Activated CD4-positive, alpha-beta T cell treated with anti-CD3 and anti-CD28 coated beads, Interleukin-2, amount 10 ng/mL, durations not matched to agents 7 days and 5 days (primary cell): ENCODE measurements at places on chromosomes 16 and 17.

- no peak for DNase-seq
Observed at GRCh38 chr17:5943232-5943631, 126.9 kb upstream of the WSCD1 start.

DNA sequence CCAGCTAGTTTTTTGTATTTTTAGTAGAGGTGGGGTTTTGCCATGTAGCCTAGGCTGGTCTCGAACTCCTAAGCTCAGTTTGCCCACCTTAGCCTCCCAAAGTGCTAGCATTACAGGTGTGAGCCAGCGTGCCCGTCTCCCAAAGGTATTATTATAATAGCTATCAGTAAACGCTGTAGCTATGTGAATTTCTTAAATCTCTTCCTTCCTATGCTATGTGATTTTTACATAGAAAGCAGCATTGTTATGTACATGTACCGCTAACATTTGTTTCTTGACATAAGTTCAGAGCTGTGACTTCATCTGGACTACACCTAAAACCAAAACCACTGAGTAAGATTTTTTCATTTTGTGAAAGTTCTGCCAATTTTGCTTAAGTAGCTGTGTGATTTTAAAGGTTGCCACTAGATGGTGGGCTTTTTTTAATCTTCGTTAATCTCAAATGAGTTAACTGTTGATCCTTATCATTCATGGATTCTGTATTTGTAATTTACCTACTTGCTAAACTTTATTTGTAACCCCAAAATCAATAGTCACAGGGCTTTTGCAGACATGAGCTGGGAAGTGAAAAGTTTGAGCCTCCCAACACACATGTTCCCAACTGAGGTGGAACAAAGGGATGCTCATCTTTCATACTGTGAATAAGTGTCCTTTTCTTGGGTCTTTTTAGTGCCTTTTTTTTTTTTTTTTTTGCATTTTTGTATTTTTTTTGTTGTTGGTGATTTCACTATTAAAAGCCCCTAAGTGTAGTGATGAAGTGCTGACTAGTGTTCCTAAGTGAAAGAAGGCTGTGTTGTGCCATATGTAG, 21.9 kb downstream of the PRKAR1A start:
- no peak for DNase-seq

DNA sequence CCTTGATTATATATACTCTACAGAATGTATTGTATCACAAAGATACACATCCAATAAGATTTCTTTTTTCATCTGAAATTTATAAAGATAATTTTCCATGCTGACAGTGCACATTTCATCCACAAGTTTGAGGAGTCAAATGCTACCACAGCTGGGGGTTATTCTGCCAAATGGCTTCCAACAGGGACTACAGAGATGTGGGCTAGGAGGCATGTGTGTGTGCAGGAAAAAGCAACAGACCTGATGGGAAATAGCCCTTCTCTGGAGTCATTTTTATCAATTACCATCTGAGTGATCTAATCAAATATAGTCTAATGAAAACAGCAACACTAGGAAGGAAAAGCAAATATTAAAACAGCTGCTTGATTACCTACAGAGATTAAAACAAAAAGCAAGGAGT, 290.5 kb downstream of the CEP112 start:
- no peak for DNase-seq

GRCh38 chr17:42853968-42854790, 3.2 kb downstream of the AOC3 start:
- DNase-seq = no peak

GRCh38 chr17:43169561-43170139, 1.4 kb upstream of the NBR1 start:
- DNase-seq = peak; percentile 12

GRCh38 chr17:9146064-9146463, 124.8 kb downstream of the NTN1 start:
- no peak for DNase-seq

DNA sequence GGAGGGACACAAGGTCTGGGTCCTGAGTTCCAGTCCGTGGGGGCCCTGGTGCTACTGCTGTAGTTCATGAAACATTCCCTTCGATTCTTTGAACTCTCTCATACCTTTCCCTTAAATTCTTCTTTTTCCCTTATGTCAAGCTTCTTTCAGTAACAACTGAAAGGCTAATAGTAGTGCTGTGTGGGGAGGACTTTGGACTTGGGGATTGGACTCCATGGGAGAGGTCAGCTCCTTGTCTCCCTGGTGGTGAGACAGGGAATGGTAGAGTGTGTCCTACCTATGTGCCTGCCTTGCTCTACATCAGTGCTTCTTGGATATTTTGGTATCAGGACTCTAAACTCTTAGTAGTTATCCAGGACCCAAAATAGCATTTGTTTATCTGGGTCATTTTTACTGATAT, 628.1 kb downstream of the WWOX start:
- no peak for DNase-seq

- no peak for DNase-seq
Observed at GRCh38 chr17:73838815-73839214, 194.6 kb upstream of the SDK2 start.

GRCh38 chr17:17870247-17870646, 33.5 kb upstream of the SREBF1 start:
- DNase-seq = no peak

DNA sequence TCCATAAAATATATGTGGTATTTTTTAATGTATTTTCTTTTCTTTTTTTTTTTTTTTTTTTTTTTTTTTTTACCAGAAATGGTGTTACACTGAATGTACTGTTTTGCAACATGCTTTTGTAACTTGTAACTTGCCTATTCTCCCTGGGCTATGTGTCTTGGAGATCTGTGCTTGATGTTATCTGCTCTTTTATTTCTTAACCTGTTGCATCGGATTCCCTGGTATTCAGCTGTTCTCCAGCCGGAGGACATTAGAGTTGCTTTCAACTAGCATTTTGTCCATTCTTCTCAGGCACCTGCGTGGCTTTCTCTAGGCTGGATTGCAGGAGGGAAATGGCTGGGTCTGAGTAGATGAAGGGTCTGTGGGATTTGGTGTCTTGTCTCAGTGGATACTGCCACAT, 47.4 kb downstream of the KATNIP start:
- no peak for DNase-seq

- DNase-seq = no peak
Observed at GRCh38 chr16:79293836-79294460, 306.6 kb downstream of the MAF start.

DNA sequence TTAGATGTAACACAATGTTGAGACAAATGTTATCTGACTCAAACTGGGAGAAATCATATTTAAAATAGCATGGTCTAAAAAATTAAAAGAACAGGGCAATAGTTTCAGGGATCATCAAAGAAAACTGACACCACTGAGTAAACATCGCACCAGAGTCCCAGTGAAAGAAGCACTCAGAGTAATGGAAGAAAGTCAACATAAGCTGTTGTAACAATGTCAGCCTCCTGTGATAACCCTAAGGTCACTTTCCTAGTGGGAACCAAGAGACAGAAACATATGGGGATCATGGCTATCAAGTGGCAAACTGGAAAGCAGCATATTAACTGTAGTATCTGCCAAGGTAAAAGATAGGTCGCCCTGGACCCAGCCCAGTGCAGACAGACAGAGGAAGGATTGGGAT, 160.8 kb downstream of the CA10 start:
- DNase-seq = no peak

- no peak for DNase-seq
Observed at GRCh38 chr17:47708312-47708863, 14.4 kb downstream of the TBKBP1 start.

DNA sequence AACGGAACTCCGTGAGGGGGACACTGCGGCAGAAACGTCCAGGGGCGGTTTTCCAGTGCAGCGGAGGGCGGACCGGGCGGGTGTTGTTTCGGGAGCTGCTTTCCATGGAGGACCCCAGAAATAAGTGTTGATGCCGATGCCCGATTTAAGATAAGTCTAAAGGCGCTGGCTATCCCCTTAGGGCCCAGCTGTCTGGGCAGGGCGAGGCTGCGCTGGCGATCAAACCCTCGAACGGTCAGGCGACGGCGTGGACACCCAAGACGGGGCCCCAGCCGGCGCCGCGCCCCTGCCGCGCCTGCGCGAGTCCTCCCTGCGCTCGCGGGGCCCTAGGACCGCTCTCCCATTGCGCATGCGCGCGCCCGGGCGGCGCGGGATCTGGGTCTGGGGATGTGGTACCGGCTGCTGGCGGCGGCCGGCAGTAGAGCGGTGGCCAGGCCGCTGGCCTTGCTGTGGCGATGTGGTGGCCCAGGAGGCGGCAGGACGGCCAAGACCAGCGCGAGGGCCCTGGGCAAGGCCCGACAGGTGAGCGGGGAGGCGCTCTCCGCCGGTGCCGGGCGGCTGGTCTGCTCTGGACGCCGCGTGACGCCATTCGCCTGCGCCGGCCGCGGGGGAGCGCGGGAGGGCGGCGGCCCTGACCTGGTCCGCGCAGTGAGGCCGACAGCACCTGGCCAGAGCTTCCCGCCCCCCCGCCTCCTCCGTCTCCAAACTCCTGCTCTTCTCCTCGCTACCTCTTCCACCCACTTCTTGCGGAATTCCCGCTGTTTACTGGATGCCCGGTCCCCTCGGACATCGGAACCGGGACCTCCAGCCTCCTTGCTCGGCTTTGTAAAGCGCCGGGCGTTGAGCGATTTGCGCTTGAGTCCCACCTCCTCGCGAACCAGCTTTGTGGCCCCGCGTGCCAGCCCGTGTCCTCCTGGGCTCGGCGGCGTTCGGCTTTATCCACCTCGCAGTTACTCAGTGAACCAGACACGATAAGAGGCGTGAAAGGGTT, 24.0 kb downstream of the DEF8 start:
- DNase-seq = peak; percentile 92

DNA sequence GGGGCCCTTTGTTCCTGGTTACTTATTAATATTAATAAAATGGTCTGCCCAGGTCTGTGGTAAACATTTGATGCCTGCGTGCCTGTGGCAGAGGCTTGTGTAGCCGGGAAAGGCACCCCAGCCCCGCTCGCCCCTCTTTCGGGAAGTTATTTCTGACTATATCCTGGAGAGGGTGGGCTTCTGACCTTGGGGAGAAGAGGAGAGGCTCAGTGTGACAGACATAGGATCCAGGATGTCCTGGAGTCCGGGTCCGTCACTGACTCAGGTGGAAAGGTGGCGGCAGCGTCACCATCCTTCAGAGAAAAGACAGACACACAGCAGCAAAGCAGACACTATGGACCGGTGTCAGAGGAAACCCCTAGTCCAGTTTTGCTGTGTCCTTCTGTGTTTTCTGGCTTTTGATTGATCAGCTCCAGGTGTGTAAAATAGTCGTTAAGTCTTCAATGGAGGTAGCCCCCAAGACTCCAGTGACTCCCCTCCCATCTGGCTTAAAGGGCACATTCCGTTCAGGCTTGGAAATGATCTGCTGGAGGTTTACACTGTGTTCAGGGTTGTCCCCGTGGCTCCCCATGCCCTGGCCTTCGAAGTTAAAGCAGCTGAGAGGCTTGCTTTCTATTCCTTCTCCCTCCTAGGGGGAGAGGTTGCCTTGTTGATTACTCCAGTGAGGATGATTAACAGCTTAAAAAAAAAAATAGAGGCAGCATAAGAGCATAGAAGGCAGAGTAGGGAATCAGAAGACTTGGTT, 81.6 kb downstream of the CCDC182 start:
- DNase-seq = no peak

GRCh38 chr17:13593021-13593751, 8.5 kb downstream of the HS3ST3A1 start:
- no peak for DNase-seq

DNA sequence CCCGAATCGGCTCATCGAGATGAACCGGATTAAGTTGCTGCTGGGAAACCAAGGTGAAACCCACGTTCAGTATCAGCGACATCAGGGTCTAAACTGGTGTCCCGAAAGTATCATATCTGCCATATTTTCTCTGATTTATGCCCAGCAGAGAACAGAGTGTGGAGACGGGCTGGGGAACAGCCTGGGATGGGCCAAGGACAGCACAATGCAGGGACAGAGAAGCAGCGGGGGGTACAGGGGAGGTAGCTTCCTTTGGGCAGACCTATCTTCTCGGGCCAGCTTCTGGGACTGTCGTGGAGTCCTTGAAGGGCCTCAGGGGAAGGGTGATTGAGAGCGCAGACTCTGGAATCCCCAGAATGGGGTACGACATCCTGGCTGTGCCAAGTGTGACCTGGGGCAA, 17.5 kb upstream of the MLKL start:
- DNase-seq = no peak

DNA sequence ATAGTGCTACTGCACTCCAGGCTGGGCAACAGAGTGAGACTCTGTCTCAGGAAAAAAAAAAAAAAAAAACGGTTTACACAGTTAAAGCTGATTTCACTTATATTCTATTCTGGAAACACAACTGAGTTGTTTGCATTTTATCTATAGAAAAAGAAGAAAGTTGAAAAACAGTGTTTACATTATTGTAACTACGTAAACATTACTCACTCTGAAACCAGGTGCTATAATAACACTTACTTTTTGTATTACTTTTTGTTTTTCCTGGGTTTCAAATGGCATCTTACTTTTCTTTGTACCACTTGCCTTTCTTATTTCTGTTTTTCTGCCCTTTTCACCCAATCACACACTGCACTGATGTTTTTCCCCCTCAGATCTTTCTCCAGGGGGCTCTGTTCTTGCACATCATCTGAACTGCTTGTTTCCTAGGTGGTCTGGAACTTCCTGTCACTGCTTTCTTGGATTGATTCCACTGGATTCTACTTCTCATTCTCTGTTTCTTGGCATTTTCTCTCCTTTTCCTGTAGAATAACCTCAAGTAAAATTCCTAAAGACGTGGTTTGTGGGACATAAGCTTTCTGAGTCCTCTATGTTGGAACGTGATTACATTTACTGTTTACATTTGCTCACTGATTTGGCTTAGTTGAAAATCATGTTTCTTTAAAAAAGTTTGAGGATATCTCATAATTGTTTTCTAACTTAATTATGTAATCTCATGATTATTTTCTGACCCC, 142.1 kb downstream of the HS3ST3B1 start:
- DNase-seq = no peak

DNA sequence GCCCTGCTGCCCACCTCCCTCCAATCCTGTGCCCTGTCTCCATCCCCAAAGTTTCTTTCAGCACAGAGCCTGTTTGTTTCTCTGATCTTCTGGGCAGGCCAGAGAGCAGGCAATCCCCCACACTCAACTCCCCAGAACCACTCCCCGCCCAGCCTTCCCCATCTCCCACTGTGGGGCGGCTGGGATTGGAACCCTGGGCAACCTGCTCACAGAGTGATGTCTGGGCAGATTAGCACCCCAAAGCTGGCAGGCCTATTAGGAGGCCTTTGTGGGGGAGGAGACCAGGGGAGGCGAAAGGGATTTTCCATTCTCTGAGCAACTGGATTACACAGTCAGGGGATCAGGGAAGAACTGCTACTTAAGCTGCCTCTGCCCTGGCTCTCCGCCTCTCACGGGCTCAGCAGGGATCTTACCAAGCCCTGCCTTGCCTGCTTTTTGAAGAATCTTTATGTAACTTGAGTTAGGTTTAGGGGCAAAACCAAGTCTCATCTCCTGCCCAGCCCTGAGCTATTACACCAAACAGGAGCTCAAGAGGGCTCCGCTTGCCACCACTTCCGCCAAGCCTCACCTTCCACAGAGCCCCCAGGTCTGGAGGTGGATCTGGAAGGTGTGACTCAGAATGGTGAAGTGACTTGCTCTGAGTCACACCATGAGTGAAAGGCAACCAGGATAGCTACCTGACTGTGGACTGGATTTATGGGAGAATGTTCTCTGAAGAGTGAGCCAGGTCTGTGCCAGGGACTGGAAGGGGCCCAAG, 16.0 kb upstream of the LHX1 start:
- no peak for DNase-seq

GRCh38 chr17:6657633-6658287, 6.2 kb downstream of the C17orf100 start:
- DNase-seq = no peak
